ENCODE measurements at places on chromosomes 3 and 15.
A peak's percentile ranks its signal among the peaks of the same experiment; 100 is the strongest.

DNA sequence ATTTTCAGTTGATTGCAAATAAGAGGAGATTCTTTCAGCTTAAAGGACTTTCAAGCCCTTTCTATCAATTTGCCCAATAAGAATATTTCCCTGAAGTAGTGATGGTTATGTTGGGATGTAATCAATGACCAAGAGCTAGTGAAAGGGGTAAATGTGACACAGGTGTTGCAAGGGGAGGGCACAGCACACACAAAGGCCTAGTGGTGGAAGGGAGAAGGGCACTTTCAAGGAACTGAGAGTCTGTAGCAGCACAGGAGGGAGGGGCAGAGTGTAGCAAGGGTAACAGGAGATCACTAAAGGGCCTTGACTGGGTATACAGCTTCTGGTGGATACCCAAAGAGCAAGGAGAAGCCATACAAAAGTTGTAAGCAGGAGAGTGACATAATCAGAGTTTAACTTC is 217.8 kb upstream of the ARHGEF26 start:
- no peak for DNase-seq

DNA sequence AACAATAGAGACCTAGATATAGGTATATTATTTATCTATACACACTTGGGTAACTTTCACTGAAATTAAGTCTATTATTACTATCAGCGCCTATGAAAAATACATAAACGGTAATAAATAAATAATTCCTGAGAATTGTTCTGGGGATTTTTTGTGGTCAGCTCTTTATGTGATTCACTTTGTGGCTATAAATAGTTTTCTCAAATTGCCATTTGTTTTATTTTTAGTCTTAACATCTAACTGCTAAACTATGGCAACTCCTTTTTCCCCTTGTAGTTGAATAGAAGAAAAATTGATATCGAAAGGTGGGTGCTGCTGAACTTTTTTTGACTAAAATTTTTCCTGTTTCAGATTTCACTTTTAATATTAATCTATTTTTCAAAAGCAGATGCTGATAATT is 189.0 kb downstream of the VGLL3 start:
- DNase-seq = no peak

GRCh38 chr3:52073490-52073889 is 17.1 kb upstream of the DUSP7 start:
- DNase-seq = no peak

- no peak for DNase-seq
Observed at GRCh38 chr3:71031181-71031580, 552.3 kb downstream of the FOXP1 start.

DNA sequence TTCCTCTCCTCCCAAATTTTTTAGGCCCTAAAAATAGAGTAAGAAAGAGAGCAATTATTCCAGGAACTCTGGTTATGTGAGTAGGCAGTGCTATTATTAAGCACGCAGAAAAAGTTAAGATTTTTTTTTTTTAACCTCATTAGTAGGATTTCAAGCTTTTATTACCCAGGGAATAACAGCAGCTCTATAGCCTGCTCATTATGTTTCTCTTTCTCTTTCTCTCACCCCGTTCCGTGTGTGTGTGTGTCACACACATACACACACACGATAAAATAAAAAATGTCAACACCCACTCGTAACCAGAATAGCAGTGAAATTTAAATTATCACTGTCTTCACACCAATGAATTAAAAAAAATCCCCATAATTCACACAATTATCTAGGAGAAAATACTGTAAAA is 30.3 kb downstream of the GADL1 start:
- DNase-seq = no peak

GRCh38 chr3:197807969-197808587 is 17.0 kb downstream of the LRCH3 start:
- DNase-seq = no peak

DNA sequence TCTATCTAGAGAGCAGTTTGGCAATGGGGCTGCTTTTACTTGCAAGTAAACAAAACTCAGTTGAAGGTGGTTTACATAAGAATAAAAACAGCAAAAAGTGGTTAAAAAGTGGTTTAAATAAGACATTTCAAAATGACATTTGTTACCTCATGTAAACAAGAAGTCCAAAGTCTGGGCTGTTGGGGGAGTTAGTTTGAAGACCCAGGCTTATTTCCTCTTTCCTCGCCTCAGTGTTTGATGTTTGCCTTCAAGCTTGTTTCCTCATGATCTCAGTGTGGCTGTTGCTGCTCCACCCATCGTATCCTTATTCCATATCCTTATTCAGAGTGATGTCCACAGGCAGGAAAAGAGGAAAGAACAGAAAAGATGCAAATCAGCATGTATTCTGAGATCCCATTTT is 15.2 kb downstream of the CGNL1 start:
- no peak for DNase-seq

DNA sequence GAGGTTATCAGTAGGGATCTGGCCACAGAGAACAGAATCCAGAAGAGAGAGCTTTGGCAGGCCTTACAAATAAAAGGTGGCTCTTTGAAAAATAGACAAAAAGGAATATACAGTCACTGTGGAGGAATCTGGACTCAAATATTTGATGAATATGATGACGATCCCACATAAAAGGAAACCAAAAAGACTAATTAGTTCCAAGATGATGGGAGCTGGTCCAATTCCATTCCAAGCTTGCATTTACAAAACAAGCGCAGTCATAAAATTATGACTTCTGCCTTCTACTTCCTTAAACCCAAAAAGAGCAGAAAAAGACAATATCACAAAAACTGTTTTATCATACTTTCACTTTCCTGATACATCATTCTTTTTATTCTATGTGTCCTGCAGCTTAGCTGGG is 285.8 kb downstream of the DIPK2A start:
- no peak for DNase-seq

- no peak for DNase-seq
Observed at GRCh38 chr3:66492071-66492470, 8.8 kb downstream of the LRIG1 start.

DNA sequence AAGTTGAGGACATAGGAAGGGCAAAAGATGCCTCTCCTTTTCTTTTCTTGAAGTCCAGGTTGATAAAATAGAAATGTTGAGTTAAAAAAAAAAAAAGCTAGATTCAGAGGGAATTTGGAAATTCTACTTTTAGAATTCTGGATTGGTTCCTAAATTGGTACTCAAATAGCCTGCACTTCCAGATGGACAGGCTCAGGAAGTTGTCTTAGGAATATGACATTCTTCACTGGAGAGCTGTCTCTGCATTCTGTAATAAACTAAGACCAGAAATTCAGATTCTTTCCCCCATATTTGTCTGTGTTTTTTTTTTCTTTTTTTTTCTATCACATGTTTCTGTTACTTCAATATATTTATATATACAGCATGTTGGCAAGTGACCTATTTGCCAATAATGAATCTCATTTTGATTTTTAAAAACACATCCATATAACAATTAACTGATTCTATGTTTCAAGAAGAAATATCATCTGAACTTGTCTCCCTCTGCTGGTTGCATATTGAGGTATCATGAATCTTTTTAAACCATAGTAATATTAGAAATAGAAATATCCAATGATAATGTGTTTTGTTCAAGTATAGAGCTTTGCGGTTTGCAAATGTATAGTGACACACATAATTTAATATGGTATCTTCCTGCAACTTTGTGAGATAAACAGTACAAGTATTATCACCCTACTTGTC is 8.5 kb upstream of the LSAMP start:
- DNase-seq = no peak

DNA sequence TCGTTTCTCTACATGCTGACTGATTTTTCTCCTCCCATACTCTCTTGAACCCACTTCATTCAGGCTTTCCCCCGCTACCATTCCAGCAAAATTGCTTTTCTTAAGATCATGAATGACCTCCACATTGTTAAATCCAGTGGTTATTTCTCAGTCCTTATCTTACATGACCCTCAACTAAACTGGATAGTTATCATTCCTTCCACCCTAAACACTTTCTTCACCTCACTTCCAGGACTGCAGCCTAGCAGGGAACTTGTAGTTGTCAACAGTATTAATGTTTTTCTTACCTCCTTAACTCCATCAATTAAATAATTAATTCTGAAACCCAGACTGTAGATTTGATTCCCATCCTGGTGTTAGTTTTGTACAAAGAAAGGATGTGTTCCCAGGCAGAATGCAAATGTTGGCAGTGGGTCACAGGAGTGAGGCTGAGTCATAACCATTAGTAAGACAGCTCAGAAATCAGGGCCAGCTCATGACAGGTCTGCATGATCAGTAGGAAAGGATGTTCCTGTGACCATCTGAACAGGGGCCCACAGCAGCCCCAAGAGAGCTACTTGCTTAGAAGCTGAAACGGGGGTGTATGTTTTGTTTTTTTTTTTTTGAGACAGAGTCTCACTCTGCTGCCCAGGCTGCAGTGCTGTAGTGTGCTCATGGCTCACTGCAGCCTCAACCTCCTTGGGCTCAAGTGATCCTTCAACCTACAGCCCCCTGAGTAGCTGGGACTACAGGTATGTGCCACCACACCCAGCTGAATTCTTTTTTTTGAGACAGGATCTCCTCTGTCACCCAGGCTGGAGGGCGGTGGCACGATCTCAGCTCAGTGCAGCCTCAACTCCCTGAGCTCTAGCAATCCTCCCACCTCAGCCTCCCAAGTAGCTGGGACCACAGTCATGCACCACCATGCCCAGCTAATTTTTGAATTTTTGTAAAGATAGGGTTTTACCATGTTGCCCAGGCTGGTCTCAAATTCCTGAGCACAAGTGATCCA is 9.1 kb downstream of the BCL2L10 start:
- no peak for DNase-seq

- DNase-seq = no peak
Observed at GRCh38 chr3:146271180-146271579, 20.3 kb upstream of the PLSCR4 start.

GRCh38 chr15:36999778-37000177 is 100.6 kb downstream of the MEIS2 start:
- DNase-seq = no peak

GRCh38 chr3:158456114-158456513 is 114.9 kb upstream of the MLF1 start:
- peak; percentile 21 for DNase-seq

DNA sequence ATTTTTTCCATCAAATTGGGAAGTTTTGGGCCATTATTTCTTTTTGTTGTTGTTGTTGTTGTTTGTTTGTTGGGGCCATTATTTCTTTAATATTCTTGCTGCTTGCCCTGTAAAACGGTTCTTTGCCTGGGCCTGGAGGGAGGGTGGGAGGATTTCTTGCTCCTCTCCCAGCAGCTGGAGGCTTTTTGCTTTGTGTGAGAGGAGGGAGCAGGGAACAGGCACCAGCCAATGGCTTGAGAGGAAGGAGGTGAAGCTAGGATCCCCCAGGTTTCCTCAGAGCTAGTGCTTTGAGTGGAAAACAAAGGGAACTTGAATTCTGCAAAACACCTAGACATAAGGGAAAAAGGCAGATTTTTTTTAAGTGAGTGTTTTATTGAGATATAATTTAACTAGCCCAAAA is 61.2 kb upstream of the DNAJC19 start:
- DNase-seq = no peak

- DNase-seq = no peak
Observed at GRCh38 chr15:56725386-56725785, 7.9 kb downstream of the ZNF280D start.

DNA sequence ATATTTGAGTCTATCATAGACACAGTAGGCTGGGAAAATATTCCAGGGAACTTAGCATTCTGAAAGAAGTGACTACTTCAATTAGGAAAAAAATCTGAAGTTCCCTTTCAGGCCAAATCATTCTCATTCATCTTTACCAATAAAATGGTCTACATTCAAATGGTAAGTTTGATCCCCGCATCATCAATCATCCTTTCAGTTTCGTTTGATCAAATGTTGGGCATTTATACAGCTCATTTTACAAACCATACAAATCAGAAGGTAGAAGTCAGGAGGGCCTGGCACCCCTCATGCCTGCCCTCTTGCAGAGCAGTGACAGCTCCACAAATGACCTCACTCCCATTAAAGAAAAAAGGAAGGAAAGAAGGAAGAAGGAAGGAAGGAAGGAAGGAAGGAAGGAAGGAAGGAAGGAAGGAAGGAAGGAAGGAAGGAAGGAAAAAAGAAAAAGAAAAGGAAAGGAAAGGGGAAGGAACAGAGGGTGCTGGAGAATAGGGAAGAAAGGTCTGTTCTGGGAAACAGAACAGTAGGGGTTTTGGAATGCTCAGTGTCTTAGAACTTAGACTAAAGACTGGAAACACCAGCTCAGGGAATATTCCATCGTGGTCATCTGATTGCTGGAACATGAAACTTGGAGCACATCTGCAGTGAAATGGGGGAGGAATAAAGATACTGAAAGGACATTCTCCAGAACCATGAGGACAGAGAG is 86.1 kb downstream of the XXYLT1 start:
- no peak for DNase-seq

DNA sequence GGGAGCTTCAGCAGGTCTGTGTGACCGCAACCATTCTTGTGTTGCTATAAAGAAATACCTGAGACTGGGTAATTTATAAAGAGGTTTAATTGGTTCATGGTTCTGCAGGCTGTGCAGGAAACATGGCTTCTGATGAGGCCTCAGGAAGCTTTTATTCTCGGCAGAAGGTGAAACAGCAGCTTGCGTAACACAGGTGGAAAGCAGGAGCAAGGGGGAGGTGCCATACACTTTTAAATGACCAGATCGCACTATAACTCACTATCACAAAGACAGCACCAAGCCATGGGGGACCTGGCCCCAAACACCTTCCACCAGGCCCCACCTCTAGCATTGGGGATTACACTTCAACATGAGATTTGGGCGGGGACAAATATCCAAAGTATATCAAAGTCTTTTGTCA is 8.3 kb upstream of the CIB2 start:
- no peak for DNase-seq

GRCh38 chr3:101677436-101678286 is 729 bp upstream of the ZBTB11 start:
- DNase-seq = no peak

DNA sequence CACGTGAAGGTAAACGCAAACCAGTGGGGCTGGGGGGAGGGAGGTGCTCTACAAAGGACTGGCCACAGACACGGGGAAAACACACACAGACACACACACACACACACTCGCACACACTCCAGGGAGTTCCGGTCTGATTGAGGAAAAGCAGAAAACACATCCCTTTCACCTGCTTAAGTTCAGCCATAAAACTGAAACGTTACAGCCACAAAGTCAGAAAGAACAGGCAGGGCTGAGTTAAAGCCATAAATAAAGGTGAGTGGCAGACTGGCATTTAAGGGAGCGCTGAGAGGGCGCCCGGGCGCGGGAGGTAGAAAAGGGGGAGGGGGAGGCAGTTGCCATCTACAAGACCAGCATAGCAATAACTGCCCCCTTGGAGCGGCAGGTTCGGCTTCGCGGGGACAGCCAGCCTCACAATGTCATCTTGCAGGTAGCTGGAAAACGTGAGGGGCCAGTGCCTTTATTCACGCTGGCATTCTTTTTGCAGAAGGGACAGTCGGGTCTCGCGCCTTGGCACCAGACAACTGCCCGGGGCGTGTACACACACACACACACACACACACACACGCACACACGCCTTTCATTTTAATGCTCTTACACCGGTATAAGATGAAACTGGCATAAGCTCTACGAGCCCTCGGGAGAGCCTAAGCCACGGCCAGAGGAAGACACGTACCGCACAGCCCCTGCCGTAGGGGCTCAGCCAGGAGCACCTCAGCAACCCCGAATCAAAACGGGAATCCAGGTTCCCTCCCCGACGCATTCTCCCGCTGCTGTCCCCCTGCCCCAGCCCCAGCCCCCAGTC is 866 bp downstream of the TNIK start:
- DNase-seq = peak; percentile 44

All from NCI-H2107 (cell line).